Stimulated activated CD4-positive, alpha-beta T cell treated with anti-CD3 and anti-CD28 coated beads, Interleukin-15, amount 100 ng/mL, for 1 hour (primary cell): ENCODE measurements at places on chromosomes 7 and 10.

GRCh38 chr7:107405559-107405958 lies 64.3 kb upstream of the GPR22 start:
- no peak for DNase-seq

GRCh38 chr7:50358041-50358705 lies 53.7 kb downstream of the IKZF1 start:
- no peak for DNase-seq

DNA sequence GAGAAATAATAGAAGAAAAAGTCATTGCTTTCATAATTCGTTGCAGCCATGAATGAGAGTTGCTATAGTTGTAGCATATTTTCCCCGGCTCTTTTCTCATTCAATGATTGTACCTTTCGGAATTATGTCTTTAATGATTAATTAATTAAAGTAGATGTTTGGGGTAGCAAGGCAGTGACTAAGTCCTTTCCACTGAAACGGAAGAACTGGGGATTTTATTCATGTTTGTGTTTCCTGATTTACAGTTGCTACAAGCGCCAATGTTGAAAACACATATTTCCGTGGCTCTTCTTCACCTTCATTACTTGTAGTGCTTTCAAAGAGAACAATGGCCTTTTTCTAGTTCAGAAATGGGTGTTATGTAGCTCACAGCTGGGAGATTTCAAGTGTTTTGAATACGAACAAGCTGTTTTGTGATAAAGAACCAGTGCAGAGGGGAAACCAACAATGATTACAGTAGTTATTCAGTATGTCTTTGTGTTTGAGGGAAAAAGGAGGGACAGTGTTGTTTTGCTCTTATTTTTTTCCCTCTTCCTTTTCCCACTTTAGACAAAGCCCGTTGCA lies 153.5 kb downstream of the NSUN6 start:
- DNase-seq, result no peak

DNA sequence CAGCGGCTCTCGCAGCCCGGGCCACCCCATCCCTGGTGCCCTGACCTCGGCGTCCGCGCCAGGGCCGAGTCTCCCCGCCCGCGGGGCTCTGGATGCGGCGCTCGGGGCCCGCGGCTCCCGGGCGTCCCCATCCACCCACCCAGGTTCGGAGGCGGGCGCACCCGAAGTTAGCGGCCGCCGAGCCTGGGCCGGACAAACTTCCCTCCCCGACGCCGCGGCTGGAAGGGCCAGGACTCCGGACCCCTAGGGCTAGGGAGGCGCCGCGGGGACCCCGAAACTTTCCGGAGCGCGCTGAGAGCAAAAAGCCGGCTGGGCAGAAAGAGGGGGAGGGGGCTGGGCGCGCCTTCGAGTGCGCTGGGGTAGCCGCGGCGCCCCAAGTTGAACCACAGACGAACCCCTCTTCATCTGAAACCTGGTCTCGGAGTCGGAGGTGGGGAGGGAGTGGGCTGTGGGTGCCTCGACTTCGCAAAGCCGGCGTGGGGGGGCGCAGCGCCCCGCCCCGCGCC lies 3.7 kb upstream of the ELFN1 start:
- no peak for DNase-seq

DNA sequence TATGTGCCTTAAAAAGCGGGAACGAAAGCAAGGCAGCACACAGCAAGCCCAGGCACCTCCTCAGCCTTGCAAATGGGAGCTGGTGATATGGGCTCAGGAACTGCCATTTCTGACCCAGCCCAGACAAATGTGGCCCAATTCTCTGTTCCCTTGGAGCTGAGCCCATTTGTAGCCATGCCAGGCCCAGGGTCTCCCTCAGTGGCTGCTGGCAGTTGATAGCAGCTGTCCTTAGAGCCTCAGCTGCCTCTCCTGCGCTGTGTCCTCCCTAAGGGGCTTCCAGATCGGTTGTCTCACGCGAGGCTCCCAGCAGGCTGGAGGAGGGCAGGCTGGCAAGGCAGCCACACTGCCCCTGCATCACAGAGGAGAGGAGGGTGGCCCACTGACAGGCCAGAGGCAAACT lies 275.8 kb downstream of the KCNMA1 start:
- no peak for DNase-seq

DNA sequence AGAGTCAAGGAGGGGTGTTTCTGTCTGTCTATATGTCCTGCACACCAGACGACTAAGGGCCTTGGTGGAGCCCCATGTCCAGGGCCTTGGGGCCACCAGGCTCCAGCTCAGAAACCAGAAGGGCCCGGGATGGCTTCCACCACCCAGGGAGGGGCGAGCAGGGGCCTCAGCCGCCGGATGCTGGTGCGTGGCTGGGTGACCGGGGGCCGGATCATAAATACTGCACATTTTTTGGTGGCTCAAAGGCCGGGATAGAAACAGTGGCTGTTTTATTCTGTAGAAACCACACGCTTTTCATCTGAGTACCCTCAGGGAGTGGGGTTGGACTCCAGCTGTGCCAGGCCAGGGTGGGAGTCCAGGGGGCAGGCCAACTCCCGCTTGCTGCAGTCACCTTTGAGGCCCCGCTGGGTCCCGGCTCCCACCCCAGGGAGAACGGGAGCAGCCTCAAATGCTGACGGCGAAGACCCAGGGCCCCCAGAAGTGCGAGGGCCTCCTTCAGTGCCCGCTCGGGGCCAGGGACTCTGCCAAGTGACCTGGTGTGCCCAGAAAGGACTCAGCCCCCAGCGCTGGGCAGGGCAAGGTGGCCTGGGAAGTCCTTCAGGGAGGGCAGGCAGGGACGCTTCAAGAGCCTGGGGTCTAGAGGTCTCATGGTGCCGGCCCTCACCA lies 28.2 kb downstream of the PDGFA start:
- DNase-seq, result no peak

- DNase-seq, result no peak
These were observed 214.7 kb downstream of the ELFN1 start for GRCh38 chr7:1884583-1885350.

DNA sequence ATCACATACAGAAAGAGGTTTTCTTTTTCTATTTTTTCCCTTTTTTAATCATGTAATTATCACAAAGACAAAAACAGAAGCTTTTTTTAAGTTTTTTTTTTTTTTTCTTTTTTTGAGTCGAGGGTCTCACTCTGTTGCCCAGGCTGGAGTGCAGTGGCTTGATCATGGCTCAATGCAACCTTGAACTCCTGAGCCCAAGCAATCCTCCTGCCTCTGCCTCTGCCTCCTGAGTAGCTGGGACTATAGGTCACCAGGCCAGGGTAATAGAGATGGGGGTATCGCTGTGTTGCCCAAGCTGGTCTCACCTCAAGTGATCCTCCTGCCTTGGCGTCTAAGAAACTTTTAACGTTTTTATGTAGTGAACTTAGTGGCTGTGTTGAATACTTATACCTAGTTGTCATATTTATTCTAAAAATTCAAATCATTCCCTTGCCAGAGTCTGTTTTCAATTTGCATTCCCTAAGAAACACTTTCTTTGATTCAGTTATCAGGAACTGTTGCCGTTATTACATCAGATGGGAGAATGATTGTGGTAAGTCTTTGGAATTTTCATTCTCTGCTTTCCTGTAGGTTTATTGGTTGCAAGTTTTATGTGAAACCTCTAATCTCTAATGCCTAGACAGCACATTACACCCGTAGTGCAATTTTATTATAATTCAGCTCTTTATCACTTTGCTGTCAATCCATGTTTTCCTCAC lies 1.3 kb downstream of the LSM8 start:
- no peak for DNase-seq

DNA sequence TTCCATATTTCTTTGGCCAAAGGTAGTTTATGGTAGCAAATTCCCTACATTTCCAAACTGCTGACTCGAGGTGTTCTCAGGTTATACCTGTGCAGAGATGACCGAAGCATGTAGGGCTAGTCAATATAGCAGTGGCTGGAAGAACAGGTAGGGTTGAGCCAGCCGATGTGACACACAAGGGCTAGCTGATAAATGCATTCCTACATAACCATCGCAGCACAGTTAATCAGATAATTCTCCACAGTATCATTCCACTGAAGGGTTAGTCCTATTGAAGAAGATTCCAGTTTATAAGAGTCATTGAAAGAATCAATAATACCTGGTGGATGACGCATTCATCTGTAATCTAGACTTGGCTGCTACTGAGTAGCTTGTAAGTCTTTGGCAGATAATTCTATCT lies 220.0 kb downstream of the KIF20B start:
- DNase-seq, result no peak

DNA sequence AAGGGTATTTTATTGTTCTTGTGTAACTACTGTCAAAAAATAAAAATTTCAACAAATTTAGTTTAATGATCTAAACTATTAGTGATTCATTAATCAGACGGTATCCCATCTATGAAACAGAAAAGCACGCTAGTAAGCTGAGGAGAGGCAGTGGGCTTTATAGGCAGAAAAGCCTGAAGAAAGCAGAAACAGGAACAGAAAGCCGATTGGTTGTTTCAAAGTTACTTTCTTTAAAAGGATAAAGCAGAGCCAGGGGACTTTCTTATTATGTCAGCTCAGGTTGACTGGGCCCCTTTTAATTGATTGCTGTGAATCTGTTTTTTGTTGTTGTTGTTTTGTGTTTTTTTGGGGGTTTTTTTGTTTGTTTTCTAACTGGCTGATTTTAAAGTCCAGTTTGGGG lies 105.5 kb downstream of the TES start:
- no peak for DNase-seq

GRCh38 chr10:72689660-72690059 lies 2.3 kb upstream of the MCU start:
- DNase-seq, result no peak

GRCh38 chr10:34370126-34370525 lies 445.0 kb downstream of the PARD3 start:
- no peak for DNase-seq

DNA sequence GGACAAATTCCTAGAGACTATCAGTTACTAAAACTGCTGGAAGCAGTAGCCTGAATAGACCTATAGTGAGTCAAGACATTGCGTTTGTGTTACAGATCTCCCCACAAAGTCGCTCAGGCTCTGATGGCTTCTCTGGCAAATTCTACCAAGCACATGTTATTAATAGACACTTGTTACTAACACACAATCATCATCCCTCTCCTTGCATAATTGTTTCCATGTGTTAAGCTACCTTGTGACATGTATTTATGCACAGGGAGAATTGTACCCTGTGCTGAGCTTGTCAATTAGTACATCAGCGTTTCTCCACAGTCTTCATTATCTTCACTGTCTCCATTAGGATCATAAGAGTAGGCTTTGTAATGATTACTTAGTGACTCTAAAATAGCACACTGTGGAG lies 31.2 kb downstream of the DYNC2I1 start:
- DNase-seq, result no peak

- DNase-seq, result no peak
These were observed 49.9 kb downstream of the SORCS3 start for GRCh38 chr10:104690959-104691358.

- no peak for DNase-seq
These were observed 3.4 kb upstream of the SMARCD3 start for GRCh38 chr7:151251689-151252560.

DNA sequence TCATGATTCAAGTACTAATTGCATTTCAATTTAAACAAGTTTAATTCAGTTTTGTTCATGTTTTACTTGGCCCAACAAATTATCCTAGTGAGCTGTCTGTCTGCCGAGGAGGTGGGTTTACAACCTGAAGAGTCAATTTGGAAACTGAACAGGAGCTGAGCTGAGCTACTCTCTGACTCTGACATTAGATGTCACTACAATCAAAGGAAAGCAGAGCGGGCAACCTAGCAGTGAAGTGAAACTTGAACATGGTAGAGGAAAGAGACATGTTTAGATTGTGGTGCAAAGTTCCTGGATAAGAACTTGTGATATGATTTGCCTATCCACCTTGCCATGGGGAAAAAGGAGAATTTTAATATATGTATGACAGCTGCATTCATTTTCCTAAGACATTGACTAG lies 9.6 kb upstream of the AGR3 start:
- DNase-seq, result no peak

DNA sequence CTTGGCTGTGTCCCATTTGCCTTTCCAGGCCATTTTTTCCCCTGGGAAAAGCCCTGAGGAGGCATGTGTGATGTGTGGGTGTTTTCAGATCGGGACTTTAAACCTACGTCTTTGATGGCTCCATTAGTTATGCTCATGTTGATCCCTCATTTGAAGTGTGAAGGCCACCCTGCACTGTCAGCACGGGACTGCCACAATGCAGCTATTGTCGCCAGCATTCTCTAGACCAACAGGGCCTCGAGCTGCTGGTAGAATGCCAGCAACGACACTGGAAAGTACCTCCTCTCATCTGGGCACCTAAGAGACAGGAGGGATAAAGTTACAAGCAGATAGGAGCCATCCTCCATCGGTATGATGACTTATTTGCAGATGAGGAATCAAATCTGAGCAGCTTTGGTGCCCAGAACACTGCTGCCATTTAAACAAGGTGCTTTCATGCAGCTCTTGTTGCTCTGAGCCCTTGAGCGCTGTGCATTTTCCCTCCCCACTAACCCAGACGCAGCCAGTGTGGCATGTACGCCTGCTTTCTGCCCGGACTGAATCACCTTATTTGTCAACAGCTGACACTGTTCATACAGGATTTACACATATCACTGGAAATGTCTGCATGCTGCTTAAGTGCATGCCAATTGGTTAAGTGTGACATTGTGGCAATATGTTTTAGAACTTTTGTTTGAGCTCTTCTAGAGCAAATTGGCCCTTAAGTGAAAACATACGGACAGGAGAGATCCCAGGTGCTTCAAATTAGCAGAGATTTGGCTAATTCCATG lies 175.0 kb upstream of the PITRM1 start:
- DNase-seq, result no peak

DNA sequence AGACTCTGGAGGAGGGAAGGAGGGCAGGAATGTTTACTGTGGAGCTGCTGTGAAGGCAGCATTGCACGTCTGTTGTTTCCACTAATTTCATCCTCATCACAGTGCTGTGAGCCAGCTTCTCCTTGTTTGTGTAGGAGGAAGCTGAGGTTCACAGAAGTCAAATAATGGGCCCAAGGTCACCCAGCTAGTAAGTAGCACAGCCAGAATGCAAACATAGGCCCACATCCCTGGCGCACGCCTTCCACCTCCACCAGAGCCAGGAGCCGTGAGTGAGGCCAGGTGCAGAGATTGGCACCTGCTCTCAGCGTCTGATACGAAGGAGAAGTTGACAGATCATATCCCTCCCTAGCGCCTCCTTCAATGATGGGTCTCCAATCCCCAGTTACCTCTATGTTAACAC lies 93.6 kb downstream of the HTR5A start:
- DNase-seq, result no peak

DNA sequence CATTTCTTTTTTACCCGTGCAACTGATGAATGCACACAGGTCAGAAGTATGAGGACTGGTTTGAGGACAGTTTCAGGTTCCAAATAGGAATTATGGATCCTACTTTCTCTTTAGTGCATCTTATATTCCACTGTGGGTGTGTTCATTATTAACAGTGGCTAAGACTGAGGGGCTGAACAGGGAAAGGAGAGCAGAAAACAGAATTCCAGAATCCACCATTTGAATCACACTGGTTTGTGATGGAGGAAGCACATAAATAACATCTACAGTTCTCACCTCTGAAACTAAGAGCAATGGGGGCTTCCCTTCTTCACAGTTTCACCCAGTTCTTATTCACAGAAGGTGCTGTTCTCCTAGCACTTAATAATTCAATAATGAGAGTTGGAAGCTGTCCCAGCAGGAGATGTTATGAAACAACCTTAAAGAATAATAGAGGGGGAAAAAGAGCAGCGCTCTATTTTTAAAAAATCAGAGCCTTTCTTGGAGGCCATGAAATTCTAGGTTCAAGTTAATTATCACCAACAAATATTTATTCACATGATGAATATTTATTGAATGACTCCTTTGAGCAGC lies 205.1 kb downstream of the CREB5 start:
- no peak for DNase-seq
